H1 (cell line): ENCODE measurements at places on chromosomes 5 and 9.

DNA sequence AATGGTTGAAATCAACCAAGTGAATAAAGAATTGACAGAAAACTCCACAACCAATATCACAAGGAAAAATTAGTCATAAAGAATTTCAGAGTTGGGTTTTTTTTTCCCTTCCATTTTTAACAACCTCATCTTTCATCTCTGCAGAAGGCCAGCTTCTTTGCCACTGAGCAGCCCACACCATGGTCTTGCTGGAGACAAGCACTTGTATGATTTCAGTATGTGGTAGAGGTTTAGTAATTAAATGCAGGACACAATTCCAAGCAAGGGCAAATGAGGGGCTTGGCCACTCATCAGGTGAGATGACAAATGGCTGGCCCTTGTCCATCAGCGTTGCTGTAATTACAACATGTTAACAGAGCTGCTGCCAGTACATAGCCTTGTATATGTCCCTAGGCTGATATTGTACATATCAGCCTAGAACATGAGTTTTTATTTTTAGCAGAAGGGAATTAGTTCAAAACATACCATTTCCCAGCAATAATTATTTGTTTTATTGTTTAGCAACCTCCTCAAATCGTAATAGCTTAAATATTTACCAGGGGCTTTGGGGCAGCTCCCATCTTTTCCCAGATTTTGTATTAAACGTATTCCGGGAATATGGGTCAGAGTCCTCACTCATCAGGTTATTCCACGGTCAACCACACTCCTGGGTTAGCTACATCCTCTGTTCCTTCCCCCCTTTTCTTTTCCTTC, 5.0 kb upstream of the C9 start:
- no peak for DNase-seq
- no peak overlapping the region for H3K4me3 ChIP-seq
- no peak overlapping the region for H3K27ac ChIP-seq
- no peaks in the 10 kb centered on the region for H3K36me3 ChIP-seq
- H3K27me3 ChIP-seq, result no peaks in the 10 kb centered on the region

DNA sequence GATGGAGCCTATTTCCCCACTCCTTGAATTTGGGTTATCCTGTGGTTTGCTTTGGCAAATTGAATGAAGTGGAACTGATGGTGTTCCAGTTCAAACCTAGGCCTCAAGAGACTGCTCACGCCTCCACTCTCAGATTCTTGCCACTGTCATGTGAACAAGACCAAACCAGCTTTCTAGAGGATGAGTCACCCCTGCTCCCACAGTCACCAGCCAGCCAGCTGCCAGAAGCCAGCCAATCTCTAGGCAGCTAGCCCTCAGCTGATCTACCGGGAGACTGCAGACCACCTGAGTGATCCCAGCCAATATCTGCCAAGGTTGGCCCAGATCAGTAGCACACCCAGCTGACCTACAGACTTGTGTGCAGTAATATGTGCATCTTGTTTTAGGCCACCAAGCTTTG, 300.6 kb downstream of the TMEM38B start:
- H3K4me1 ChIP-seq, result peaks cover 9% of the 10 kb centered on the region; the same call in 1 of the 2 replicates
- no peak overlapping the region for H3K27ac ChIP-seq
- H3K4me3 ChIP-seq, result no peak overlapping the region
- no peaks in the 10 kb centered on the region for H3K27me3 ChIP-seq
- DNase-seq, result no peak
- no peaks in the 10 kb centered on the region; the same call in 1 of the 2 replicates for H3K36me3 ChIP-seq

- no peak for DNase-seq
- H3K36me3 ChIP-seq, result no peaks in the 10 kb centered on the region
- H3K4me3 ChIP-seq, result no peak overlapping the region
- no peak overlapping the region for H3K27ac ChIP-seq
Measured at GRCh38 chr5:92337772-92338234, 954.7 kb upstream of the ARRDC3 start.

DNA sequence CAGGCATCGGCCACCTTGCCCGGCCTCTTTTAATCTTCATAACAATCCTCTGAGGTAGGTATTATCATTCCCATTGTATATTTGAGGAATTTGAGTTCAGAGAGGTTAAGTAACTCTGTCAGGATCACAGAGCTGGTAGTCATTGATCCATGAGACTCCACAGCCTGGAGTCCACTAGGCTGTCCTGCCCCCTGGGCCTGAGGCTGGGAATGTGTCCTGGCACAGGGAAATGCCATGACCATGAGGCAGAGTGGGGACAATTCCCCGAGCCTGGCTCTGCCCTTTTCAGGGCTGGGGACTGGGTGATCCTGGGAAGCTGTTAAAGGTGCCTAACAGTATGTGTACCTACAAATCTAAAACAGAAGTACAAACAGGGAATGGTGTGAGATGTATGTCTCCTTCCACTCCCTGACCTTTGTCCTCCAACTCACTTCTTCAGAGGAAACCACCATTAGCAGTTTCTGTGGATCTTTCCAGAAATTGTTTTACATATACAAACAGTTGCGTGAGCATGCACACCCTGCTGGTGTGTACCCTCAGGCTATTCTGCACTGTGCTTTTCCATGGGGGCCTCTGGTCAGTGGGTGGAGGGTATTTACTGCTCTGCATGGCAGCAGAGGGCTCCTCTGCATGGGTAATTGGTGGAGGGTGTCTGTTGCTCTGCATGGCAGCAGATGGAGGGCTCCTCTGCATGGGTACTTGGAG, 53.8 kb downstream of the NDST1 start:
- no peak for DNase-seq
- H3K36me3 ChIP-seq, result no peaks in the 10 kb centered on the region
- H3K4me1 ChIP-seq, result peaks cover 9% of the 10 kb centered on the region
- no peak overlapping the region for H3K4me3 ChIP-seq
- H3K27me3 ChIP-seq, result no peaks in the 10 kb centered on the region

DNA sequence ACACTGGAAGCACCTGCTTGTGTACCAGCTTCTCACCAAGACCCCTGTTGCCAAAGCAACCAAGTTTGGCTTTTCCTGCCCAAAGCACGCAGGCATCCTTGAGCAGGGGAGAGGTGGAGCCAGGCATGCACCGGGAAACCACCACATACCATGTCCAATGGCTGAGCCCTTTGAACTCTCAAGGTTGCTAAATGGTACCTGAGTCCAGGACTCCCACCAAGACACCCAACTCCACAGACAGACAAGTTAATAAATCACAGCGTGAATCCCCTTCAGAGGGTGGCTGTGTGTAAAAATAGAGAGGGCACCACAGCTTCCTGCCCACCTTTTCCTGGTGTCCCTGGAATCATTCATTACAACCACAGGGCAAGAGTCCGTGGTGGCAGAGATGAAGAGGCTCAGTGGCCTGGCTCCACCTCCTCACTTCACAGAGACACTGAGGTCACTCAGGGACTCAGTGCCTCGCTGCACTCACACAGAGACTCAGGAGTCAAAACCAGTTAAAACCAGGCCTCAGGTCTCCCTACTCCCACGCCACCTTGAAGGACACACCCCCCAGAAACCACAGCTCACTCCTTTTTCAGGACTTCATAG, 143.7 kb downstream of the C5orf15 start:
- no peaks in the 10 kb centered on the region for H3K36me3 ChIP-seq
- no peaks in the 10 kb centered on the region for H3K4me1 ChIP-seq
- H3K4me3 ChIP-seq, result no peak overlapping the region
- DNase-seq, result no peak

- no peak overlapping the region for H3K27ac ChIP-seq
- no peak overlapping the region for H3K4me3 ChIP-seq
- no peaks in the 10 kb centered on the region for H3K36me3 ChIP-seq
- no peak for DNase-seq
- no peaks in the 10 kb centered on the region for H3K27me3 ChIP-seq
Measured at GRCh38 chr9:134217431-134218210, 53.3 kb upstream of the RNU6ATAC start.

DNA sequence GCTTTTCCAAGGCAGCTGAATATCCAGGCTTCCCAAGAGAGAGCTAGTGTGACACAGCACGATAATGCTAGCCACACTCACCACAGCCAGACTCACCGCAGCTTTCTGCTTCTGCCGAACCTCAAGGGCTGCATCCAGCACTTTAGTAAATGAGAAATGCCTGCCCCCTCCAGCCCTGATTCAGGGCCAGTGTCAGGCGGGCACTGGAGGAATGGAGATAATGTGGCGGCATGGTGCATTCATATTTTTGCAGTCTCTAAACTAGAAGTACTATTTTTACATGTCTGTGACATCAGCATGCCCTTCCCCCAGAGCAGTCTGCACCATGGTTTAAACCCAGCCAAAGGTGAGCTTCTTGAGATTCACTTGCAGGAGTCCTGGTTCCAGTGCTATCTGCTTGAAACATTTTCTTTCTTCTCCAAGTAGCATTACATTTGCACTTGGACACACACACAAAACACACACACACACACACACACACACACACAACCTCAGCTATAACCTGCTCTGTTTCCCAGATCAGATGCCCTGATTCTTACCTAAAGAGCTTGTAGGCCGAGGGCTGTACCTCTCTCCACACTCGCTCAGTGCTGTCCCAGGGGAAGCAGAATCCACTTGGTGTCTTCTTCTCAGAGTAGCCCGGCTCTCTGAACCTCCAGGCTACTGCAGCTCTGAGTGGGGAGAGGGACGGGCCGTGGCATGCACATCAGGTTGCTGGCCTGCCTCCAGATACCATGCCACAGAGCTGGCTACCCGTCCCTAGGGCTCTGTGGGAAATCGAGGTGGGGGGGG, at the start of gene FGF1:
FGF1 (minus strand) TSS at position 673 of the 792 bp plus-strand sequence. CDS start 71,963 bp downstream, outside the sequence.
- peak within 1 kb of the TSS; percentile 37 for H3K27ac ChIP-seq
- no peak within 1 kb of the TSS for H3K4me3 ChIP-seq
- peaks cover 29% of the 10 kb centered on the region for H3K4me1 ChIP-seq
- no peak for DNase-seq
- no peaks in the 10 kb centered on the region for H3K27me3 ChIP-seq

DNA sequence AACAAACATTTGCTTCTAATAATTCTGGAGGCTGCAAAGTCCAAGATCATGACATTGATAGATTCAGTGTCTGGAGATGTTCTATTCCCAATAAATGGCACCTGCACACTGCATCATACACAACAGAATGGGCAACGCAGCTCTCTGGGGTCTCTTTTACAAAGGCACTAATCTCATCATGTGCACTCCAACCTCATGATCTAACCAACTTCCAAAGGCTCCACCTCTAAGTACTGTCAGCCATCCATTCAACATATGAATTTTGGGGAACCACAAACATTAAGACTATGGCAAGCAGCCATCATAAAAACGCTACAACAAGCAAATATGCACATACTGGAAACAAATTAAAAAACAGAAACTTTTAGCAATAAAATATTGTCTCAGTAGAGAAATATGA, 121.1 kb downstream of the CYLC2 start:
- no peak for DNase-seq
- H3K4me3 ChIP-seq, result no peak overlapping the region
- H3K36me3 ChIP-seq, result no peaks in the 10 kb centered on the region
- H3K27ac ChIP-seq, result no peak overlapping the region
- H3K27me3 ChIP-seq, result no peaks in the 10 kb centered on the region

DNA sequence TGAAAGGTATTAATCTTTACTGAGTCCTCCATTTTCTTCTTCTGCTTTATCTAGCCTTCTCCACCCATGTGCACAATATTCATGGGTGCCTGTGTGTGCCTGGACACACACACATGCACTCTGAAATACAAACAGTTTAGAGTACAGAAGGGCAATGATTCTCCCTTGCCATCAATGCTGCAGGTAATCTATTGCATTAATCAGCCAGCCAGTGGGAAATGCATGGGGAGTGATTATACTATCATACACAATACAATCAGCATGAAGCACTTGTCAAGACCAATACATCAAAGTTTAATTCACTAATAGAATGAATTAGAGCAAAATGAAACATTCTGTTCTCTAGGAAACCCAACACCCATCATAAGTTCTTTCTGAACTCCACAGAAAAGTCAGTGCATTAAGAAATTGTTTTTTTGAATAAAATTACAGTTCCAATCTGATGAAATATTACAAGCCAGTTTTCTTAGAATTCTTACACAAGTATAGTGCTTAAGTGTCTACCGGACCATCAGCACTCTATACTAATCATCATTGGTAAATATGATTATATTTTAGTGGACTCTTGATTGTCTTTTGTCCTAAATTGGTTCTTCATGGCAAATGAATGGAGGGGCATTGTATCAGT, 172.2 kb downstream of the ZSWIM6 start:
- no peaks in the 10 kb centered on the region for H3K27me3 ChIP-seq
- no peaks in the 10 kb centered on the region for H3K4me1 ChIP-seq
- H3K4me3 ChIP-seq, result no peak overlapping the region

DNA sequence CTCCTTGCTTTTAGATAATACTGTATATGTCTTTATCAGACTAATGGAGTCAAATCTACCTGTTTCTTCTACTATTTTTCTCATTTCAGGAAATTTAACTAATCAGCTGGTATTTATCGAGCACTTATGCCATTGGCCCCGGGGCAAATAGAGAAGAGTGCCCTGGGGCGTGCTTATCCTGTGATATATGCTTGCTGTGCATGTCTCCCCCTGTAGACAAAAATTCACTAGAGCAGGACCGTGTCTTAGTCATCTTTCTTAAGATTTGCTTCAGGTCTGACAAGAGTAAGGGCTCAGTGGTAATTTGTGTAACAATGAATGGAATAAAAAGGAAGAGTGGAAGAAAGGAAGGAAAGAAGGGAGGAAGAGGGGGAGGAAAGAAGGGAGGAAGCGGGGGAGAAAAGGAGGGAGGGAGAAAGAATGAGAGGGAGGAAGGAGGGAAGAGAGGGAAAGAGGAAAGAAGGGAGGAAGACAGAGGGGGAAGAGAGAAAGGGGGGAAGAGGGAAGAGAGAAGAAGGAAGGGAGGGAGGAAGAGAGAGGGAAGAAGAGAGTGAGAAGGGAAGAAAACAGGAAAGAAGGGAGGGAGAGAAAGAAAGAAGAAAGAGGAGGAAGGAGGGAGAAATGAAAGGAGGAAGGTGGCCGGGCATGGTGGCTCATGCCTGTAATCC, 295.7 kb upstream of the PANK3 start:
- H3K27me3 ChIP-seq, result peaks cover 2% of the 10 kb centered on the region; the same call in 1 of the 2 replicates
- H3K4me3 ChIP-seq, result no peak overlapping the region
- DNase-seq, result no peak
- no peak overlapping the region for H3K27ac ChIP-seq

GRCh38 chr5:132184588-132184987, 43.1 kb downstream of the P4HA2 start:
- DNase-seq, result no peak
- no peaks in the 10 kb centered on the region for H3K36me3 ChIP-seq
- H3K27ac ChIP-seq, result no peak overlapping the region
- H3K4me3 ChIP-seq, result no peak overlapping the region
- H3K27me3 ChIP-seq, result no peaks in the 10 kb centered on the region; the same call in 1 of the 2 replicates

GRCh38 chr5:128764601-128765310, 200.5 kb upstream of the SLC27A6 start:
- H3K36me3 ChIP-seq, result no peaks in the 10 kb centered on the region
- no peak overlapping the region for H3K4me3 ChIP-seq
- DNase-seq, result no peak
- H3K4me1 ChIP-seq, result no peaks in the 10 kb centered on the region
